ENCODE measurements at places on chromosomes 12 and 14. TPM values are rescaled to one million over a fixed set of nuclear protein-coding genes. Genes with fewer than 3 reads are reported as not detected.

DNA sequence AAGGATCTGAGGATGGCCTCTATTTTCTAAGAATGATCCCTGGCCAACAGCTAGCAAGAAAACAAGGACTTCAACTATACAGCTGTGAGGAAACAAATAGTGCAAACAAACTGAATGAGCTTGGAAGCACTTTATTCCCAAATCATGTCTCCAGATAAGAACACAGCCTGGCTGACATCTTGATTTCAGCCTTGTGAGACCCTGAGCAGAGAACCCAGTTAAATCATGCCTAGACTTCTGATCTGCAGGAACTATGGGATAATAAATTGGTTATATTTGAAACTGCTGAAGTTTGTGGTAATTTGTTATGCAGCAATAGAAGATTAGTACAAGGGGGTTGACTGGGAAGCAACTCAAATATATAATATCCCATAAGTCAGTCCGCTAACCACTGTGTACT, 183.9 kb upstream of the BMP4 start:
- no peak for DNase-seq

GRCh38 chr12:38905480-38906351, at the start of gene CPNE8:
Gene CPNE8, minus strand, starts transcription at chr12:38905591. Its CDS starts 57 bp downstream, at chr12:38905534.
- peak; percentile 88 for DNase-seq

DNA sequence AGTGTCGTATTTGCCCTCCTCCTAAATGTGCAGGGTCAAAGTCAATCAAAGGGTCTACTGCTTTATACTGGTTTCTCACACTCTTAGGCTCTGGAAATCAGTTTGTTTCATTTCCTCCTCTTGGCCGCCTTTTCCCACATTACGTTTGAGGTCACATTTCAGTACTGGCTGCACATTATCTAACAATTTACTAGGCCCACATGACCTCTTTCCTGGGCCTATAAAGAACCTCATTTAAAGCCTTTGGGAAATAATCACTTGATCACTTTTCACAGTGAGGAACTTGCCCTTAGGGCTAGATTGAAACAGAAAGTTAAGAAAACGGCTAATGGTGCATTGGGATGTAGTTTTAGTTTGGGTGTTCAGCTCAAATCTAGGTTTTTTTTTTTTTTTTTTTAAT, 497.5 kb downstream of the RERGL start:
- DNase-seq = no peak

DNA sequence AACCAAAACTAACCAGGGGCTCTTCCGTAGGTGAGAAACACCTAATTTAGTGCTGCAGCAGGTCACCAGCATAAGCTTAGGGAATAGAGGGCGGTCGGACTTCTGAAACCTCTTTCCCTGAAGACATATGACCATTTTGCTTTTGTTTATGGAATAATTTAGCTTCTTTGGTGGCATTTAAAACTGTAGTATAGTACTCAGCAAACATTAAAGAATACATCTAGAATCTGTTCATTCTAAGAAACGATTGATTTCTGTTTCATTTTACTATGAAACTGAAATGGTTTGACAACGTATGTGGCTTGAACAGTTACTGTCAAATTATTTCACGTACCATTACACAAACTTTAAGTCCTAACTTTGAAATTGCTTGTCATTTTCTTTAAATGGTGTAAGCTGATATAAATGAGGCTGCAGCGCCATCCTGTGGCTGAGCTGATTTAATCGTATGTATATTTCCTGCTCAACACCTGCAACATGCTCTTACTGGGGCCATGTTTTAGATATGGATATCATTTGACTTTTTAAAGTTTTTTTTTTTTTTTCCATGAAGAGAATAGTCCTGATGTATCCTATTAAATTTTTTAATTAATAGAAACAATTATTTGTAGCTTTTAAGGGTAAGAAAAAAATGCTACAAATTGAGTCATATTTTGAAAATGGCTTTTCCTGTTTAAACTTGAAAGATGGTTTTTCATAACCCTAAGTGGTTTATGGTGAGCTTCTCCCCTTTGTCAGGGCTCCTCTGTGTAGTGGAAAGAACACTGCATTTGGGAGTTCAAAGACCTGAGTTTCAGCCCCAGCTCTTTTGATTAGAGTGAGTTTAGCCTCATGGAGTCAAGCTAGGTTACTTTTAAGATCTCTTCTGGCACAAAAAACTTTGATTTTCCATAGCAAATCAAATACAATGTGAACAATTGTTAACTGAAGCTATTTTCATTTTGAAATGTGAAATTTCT, 27.4 kb downstream of the CFAP54 start:
- DNase-seq = peak; percentile 65

DNA sequence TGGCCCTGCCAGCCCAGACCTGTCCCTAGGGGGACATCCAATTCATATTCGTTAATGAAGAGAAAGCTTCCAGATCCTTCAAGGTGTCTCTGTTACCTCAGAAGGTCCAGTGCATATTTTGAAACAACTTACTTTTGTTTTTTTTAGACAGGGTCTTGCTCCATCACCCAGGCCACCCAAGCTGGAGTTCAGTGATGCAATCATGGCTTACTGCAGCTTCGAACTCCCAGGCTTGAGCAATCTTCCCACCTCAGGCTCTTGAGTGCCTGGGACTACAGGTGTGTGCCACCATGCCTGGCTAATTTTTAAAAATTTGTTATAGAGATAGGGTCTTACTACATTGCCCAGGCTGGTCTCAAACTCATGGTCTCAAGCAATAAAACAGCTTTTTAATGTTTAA, 48.4 kb downstream of the B4GALNT3 start:
- no peak for DNase-seq

- no peak for DNase-seq
These were observed 137.8 kb downstream of the HMGA2 start for GRCh38 chr12:65962036-65962430.

DNA sequence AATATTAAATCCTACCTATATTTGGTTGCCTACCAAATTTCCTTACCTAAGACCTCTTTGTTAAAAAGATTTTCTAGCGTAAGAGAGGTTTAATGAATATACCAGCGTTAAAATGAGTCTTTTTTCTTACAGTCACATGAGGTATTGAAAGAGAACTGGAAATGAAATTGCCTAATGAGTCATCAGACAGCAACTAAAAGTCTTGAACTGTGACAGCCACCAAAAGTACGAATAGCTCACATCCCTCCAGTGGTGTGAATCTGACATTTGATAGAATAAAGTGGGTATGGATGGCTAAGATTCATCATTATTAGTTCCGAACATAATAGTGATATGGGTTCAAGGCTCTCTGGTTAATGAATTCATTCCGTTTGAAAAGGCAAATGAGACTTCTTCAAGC, 1297.3 kb downstream of the AACS start:
- no peak for DNase-seq

DNA sequence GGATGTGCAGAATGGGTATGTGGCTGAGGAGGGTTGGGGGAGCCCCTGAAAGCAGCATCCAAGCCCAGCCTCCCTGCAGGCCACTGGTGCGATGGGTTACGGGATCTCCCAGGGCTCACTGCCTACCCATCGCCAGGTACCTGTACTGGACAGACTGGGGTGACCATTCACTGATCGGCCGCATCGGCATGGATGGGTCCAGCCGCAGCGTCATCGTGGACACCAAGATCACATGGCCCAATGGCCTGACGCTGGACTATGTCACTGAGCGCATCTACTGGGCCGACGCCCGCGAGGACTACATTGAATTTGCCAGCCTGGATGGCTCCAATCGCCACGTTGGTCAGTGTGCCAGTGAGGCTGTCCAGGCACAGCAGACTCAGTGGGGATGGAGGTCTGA, 18.3 kb upstream of the NXPH4 start:
- DNase-seq = no peak

DNA sequence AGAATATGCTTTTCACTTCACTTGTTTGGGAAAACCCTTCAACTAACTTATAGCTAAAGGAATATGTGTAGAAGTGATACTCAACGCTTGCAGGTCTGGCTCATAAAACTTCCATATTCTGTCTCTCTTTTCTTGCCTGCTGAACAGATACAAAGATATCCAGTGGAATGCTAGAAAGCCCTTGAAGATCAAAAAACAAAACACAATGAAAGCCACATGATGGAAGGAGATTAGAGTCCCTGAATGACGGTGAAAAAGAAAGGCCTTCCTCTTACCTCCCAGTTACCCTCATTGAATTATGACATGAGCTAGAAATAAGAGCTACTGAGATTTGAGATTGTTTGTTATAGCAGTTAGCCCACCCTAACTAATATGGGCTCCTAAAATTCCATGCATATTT, 28.2 kb upstream of the NELL2 start:
- no peak for DNase-seq

GRCh38 chr14:98227000-98227726, 1044.8 kb downstream of the BCL11B start:
- no peak for DNase-seq

DNA sequence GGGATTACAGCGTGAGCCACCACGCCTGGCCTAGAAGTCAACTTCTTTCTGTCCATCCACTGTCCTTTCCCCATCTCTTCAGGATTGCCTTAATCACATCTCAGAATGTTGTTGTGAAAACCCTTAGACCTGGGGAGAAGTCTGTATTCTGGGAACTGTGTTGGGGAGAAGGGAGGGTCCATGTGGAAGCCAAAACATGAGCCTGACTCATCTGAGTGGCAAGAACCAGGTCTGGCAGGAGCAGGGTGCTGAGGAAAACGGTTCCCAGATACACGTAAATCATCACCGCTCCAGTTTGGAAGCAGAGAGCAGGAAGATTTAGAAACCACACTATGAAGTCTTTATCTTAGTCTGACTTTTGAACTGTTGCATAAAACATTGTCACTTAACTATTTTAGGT, 245.6 kb upstream of the RGS6 start:
- DNase-seq = peak; percentile 26

- no peak for DNase-seq
These were observed 441 bp downstream of the E2F7 start for GRCh38 chr12:77064896-77065360.

DNA sequence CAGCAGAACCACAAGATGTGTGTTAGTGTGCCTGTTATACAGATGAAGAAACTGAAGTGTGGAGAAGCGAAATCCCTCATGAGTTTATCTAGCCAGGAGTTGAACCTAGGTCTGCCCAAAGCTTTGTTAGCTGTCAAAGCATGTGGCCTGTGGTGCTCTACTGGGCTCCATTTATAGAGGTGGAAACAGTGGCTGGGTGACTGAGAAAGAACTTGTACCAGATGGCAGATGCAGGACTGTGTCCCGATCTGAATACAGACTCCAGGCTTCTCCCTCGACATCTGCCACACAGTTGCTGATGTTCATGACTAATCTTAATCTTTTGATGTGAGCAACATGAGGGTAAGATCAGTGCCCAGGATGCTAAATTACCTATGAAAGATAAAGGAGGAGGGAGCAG, 89.1 kb downstream of the C12orf75 start:
- DNase-seq = no peak

GRCh38 chr12:7302266-7302986, 1.4 kb upstream of the ACSM4 start:
- DNase-seq = no peak

DNA sequence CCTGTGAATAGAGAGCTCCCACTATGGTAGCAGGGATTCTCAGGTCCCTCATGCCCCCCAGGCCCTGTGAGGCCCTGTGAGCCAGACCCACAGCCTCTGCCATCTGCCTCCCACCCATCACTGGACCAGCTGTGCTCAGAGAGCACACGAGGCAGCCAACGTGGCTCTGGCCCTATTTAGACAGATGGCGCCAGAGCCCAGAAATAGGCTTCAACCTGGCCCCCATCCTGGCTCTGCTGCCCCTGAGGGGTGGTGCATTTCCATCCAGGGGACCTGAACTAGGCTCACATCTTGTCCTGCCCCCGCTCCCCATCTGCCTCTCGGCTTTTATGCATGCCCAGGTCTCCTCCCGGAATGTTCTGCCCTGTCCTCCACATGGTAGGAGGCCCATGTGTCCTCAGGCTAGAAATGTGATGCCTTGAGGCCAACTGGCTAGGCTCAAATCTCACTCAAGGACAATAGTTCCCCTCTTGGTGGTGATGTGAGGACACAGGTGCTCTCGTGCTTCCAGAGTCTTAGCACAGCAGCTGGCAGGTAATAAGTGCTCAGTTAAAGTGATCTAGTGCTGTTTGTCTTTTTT, 18.9 kb downstream of the TMEM63C start:
- DNase-seq = no peak

DNA sequence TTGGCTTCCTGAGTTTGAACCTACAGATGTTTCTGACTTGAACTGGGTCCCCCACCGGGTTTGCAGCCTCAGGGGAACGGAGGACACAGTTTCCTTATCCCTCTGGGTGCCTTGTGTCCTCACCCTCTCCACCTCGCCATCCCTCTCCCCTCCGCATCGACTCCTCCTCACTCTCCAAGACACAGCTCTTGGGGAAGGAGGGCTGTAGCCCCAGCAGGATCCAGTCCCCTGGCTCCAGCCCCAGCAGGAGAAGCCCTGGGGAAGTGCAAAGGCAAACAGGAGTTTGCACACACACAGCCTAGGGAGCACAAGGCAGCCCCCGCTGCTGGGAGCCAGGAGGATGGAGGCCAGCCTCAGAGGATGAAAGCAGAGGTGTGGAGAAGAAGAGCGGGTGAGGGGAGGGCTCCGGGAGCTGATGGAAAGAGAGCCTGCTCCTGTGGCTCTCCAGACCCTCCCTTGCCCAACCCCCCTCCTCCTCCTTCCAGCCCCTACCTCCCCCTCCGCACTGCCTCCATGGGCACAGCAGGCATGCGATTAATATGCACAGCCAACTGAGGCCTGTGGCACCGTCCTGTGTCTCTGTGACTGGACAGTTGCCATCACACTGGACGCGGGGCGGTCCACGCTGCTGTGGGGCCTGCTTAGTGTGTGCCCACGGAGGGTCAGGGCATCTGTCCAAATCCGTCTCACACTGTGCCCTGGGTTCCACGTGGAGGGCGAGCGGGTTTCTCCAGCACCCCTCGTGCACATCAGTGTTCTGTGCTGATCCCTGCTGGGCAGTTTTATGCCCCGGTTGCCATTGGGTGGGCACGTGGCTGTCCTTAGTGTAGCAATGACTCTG, 193.7 kb upstream of the DIO3 start:
- DNase-seq = peak; percentile 29

DNA sequence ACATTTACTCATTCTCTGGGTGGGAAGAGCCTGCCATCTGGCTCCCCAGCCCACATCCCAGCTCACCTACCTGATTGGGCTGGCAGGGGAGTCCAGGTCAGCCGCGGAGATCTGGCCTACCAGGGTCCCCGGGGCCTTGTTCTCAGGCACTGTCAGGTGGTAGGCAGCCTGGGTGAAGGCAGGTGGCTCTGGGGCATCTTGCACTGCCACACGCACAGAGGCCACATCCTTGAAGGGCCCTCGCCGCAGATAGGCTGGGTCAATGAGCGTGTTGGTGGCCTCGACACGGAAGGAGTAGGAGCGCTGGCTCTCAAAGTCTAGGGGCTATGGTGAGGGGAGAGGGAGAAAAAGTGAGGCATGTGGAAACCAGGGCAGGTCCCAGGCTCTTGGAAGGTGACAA, 3.9 kb downstream of the CDH24 start:
- no peak for DNase-seq

HVCN1 gene
- 1.7 TPM for total RNA-seq

MYL6B gene
- 553 TPM for total RNA-seq

KRT3 gene
- not detected for total RNA-seq

PNP gene
- 13.3 TPM for total RNA-seq

TMPRSS12 gene
- total RNA-seq = not detected

WSCD2 gene
- not detected for total RNA-seq

RPS6KL1 gene
- 23.0 TPM for total RNA-seq
